Muscle of arm (tissue), 14 donors: ENCODE measurements at places on chromosomes 6 and 20.

DNA sequence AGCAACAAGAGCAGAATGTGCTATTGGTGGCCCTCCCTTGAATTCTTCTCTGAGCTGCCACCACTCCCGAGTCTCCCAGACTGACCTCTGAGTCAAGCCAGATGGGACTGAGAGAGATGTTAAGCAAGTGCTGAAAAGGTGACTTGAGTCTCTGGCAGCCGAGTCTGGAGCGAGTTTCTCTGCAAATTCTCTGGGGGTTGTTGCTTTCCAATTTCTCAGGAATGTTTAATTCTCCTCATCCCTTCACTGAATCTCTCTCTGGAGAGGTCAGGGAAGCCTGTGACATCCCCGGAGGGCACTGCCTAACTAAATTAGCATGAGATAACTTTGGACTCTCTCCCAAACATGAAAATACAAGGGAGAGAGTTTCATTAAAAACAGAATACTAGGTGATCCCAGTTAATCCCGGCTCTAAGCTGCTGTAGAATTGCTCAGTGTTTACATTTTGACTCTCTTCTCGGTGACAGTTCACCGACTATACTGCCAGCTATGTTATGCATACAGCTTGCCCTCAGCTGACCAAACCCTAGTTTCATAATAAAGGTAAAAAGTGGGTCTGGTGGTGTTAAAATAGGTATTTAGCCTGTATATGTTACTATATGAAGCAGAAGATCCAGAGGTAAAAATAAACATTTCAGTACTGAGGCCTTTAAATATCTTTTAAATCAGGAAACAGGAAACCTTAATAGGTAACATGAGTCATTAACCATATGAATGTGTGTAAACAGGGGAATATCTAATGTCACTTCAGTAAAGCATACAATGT is 157.9 kb downstream of the FOXC1 start:
- no peak for DNase-seq

- DNase-seq, result peak; percentile 39
Measured at GRCh38 chr6:47478233-47479139, 897 bp downstream of the CD2AP start.

DNA sequence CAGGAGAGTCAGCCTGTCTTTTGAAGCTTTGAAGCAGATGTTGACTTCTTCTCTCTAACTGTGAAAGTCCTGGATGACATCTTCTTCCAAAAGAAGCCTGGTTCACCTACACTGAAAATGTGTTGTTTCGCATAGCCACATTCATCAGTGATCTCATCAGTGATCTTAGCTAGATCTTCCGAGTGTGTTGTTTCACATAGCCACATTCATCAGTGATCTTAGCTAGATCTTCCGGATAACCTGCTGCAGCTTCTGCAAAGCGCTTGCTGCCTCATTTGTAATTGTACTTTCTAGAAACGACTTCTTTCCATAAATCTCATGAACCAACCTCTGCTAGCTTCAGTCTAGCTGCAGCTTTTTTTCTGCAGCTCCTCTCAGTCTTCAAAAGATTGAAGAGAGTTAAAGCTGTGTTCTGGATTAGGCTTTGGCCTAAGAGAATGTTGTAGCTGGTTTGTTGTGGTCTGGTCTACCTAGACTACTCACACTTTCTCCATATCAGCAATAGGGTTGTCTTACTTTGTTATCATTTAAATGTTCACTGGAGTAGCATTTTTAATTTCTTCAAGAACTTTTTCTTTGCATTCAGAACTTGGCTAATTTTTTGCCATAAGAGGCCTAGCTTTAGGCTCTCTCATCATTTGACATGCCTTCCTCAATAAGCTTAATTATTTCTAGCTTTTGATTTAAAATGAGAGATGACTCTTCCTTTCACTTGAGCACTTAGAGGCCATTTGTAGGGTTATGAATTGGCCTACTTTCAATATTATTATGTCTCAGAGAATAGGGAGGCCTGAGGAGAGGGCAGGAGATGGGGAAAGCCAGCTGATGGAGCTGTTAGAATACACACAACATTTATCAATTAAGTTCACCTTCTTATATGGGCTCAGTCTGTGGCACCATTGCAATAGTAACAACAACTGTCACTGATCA is 48.7 kb upstream of the EXOC2 start:
- DNase-seq, result no peak

GRCh38 chr20:50886184-50886790 is 45.0 kb downstream of the ADNP start:
- no peak for DNase-seq

- DNase-seq, result no peak
Measured at GRCh38 chr6:107769053-107769658, 55.0 kb downstream of the SCML4 start.

DNA sequence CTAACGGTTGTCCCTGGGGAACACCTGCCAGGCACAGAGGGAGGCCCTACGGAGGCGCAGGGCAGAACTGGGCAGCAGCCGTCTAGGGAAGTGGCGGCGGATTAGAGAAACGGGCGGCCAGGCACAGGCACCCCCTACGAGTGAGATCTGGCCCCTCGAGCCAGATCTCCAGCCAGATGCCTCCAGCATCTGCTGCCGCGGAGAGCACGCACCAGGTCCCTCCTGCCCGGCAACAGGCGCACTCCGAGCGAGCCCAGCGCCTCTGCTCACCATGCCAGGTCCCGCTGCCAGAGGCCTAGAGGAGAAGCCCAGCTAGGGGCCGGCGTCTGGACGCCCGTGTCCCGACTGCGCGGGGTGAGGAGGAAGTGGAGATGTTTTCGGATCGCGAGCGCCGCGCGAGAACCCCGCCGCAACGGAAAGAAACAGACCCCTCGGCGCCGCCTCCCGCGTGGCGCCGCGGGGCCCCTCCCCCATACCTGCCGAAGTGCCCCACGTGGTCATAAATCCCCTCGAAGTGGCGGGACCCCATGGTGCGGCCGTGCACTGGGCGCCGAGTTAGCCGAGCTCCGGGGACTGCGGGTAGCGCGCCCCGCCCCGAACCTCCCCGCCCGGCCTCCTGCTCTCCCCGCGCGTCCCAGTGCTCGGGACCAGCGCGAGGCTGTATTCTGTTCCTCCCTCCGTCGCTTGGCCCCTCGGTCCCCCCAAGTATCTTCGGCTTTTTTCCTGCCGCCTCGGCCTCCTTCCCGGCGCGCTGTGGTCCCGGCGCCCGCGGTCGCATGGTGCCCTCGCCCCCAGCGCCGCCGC is at the start of gene SLC22A16:
Gene SLC22A16, minus strand, starts transcription at position 568 of the 804 bp plus-strand sequence. Its CDS starts 39 bp downstream, at position 529.
- no peak for DNase-seq

GRCh38 chr20:57306747-57307146 is 22.9 kb upstream of the SPO11 start:
- DNase-seq, result no peak

- no peak for DNase-seq
Measured at GRCh38 chr6:30769853-30770524, 25.6 kb upstream of the IER3 start.

DNA sequence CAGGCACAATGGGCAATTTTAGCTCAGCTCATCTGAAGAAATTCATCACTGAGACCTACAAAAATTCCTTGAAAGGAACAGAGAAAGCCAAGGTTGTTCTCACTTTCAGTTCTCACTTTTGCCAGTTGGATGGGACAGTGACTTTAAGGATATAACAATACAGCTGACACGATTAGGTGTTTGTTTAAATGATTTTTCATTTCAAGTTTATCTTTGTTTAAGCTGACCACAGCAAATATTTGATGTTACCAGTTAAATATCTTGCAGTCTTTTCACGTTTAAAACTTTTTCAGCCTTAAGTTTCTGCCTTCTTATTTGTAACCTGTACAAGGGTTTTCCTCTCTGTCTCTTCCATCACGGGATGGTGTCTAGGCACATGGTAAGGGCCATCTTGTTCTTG is 93.6 kb downstream of the PLCB1 start:
- DNase-seq, result no peak
